ENCODE measurements at places on chromosomes 12 and 14.
A peak's percentile ranks its signal among the peaks of the same experiment; 100 is the strongest.

- no peak for DNase-seq
These were observed 40.6 kb downstream of the MOK start for GRCh38 chr14:102264355-102264754.

GRCh38 chr14:39367387-39367751 is 64.9 kb downstream of the FBXO33 start:
- DNase-seq, result no peak

GRCh38 chr14:64789696-64790095 is 85.5 kb downstream of the PLEKHG3 start:
- DNase-seq, result no peak

- no peak for DNase-seq
These were observed 42.0 kb upstream of the C14orf180 start for GRCh38 chr14:104537613-104537988.

- no peak for DNase-seq
These were observed 41.2 kb upstream of the CRY1 start for GRCh38 chr12:107134558-107134957.

DNA sequence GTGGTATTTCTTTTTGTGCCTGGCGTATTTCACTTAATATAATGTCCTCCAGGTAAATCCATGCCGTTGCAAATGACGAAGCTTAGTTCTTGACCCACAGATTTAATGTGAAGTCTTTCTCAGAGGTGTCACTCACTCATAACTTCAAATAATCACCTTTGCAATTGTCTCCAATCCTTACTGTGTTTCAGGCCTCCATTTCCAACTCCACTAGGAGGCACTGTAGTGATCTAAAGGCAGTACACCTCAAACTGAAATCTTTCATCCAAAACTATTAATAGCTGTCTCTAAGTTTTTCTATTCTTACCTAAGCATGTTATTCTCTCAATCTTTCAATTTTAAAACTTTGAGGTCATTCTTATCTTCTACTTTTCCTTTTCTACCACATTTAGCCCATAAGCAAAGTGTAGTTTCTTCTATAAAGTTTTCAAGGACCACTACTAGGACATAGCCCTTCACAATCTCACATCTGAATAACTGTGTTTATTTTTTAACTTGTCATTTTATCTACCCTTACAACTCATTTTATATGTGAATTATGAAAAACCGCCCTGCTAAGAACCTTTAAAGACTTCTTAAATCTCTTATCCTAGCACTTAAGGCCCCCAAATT is 25.5 kb upstream of the FBXO34 start:
- DNase-seq, result no peak

DNA sequence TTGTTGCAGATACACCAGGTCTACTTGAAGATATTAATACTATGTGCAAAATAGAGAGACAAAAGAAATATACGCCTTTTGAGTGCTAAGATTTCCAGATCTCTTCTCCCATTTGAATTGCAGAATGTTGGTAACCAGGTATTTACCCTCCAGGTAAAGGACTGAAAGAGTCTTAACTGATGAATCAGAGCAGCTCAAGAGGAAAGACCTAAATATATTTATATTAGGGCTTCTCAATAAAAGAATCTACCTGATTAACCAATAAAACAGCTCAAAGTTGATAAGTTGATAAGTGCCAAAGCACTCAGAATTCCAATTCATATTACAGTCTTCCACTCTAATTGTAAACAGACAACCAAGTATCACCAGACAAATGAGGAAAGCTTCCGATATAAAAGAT is 59.2 kb downstream of the ZNF641 start:
- DNase-seq, result no peak

DNA sequence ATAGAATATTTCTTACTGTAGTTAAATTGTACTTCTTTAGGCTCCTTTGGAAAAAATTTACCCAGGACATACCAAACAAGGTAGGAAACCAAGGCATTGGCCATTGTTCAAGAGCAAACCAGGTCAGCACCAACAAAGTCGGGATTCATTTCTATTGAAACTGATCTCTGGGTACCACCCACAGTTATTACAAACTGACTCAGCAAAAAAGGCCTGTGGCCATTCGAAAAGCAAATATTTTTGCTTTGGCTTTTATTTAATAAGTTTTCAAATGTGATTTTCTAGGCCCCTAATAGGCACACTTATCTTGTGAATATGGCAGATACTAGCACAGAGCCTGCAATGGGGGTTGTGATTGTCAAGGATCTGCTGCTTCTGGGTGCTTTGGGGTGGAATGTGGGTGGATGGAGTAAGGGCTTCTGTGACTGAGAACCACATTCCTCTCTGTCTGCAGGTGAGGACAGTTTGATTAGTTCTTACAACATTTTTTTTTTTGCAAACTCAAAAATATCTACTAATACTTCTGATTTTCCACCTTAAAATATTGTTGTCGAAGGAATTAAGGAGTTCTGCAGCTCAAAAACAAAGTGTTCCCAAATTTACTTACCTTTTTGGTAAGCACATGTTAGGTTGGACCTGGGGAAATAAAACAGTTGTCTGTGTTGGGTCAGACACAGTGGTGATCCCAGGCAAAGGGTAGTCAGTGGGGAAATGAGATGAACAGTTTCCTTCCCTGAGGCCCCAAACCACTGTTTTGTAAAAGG is 45.1 kb downstream of the FLRT2 start:
- no peak for DNase-seq

- peak; percentile 60 for DNase-seq
These were observed 122.9 kb downstream of the TSPAN9 start for GRCh38 chr12:3200032-3200617.

GRCh38 chr14:35196571-35196970 is 74.2 kb downstream of the PRORP start:
- no peak for DNase-seq

DNA sequence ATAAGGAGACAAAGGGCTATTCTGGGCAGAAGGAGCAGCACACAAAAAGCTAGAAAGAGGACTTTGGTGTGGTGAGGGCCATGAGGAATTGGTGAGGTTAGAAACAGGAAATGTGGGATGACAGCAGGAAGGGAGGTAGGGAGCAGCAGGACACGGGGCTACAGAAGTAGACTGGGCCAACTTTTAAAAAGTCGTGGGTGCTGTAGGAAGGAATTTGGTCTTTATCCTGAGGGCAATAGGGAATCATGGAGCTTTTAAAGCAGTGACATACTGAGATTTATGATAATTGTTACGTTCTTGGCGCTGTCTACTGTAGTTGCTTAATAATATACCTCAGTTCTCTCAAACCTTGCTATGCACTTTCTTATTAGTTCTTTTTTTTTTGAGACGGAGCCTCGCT is 8.2 kb upstream of the CHURC1 start:
- DNase-seq, result no peak

Data from spinal cord (tissue), 10 donors.